ENCODE measurements at places on chromosomes 6 and 20.

- DNase-seq: peak; percentile 88
Observed at GRCh38 chr6:111573892-111574797, 31.5 kb downstream of the TRAF3IP2 start.

DNA sequence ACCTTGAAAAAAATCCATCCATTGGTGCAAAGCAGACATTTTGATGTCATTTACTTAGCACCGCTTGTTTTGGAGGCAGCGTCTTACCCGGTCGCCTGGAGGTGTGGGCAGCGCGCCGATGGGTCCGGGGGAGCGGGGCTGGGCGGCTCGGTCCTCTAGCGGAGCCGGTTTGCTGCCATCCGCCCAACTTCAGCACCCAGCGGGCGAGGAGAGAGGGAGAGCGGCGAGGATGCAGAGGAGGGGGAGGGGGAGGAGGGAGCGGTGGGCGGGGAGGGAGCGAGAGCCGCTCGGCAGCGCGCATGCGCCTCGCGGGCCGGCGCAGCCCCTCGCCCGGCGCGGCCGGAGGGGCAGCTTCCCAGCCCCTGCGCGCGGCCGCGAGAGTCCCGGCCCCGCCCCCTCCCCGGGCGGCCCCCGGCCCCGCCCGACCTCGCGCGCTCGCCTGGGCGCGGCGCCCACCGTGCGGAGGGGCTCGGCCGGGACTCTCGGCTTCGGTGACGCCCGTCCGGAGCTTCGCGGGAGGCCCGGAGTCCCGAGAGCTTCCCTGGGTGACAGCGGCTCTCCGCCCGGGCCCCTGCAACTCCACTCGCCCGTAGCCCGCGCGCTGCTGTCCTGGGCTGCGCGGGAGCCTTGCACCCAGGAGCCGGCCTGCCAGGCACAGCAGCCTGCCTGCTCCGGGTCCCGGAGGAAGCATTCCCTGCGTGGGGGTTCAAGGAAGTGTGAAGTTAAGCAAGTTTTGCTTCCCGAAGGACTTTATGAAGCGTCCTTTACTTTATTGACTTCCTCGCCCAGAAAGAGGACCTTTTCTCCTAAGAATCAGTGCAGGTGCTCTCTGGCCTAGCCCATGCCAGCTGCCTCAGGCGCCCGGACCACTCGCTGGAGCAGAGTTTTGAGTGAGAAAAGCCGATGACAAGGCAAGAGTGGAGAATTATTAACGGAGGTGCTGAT lies at the start of gene RGS17:
Gene RGS17, minus strand, starts transcription at position 246 of the 945 bp plus-strand sequence. CDS start 87,264 bp downstream, outside the sequence.
- DNase-seq: peak; percentile 81

DNA sequence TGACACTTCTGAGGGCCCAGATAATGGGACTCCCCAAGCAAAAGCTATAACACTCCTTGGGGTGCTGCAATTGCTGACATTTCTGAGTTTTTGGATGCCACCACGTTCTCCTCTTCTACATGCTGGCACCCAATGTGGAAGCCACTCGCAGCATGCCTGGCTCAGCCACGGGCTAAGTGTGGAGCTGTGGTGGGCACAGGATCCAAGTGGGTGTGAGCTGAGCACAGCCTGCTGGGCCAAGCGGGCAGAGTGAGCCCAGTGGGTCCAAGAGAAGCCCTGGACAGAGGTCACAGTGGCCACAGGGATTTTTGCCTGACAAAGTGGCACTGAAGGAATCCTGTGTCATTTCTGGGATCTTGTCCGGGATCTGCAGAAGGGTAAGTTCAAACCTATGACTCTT lies 213.2 kb downstream of the C6orf118 start:
- DNase-seq: no peak

GRCh38 chr6:143176090-143177021 lies 115.7 kb downstream of the AIG1 start:
- DNase-seq: peak; percentile 97

- DNase-seq: no peak
Observed at GRCh38 chr6:7866526-7866925, 44.1 kb downstream of the TXNDC5 start.

DNA sequence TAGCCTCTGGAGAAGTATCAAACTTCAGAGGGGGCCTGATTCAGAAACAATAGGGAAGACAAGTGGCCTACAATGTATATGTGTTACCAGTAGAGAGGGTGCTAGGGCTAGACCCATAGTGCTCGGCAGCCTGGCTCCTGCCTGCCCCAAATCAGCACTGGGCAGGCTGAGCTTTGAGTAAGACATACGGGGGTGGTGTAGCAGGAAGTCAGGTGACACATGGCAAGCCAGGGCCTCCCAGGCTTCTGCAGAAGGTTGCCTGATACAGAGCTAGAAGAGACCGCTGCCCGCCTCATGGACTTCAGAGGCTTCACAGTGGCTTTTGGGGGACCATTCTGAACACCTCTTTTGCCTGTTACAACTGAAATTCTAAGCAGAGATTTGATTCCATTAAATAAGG lies 43.4 kb downstream of the RALY start:
- peak; percentile 20 for DNase-seq

GRCh38 chr6:148703900-148704299 lies 42.9 kb upstream of the UST start:
- no peak for DNase-seq

All from choroid plexus epithelial cell (primary cell).